RPMI7951 (cell line): ENCODE measurements at places on chromosomes 3 and 15. TPM values are rescaled to one million over a fixed set of nuclear protein-coding genes. Genes with fewer than 3 reads are reported as not detected.

DNA sequence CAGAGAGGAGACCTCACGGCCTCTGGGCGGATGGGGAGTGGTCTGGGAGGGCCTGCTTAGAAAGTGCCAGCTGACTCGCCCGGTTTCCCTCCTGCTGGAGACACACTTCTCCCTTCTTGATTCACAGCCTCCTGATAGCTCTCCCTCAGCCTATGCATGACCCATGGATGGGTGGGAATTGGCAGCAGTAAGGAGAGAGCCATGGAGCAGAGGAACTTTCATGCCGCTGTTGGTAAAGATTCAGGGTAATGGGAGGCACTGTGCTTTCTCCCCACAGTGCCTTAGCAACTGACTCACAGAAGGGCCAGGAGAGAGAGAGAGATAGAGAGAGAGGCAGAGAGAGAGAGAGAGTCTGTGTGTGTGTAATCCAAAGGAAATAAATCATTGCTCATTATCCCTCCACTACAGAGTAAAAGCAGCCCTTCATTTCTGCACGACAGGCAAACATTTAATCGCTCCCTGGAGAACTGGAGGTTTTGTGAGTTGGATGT is 82.8 kb downstream of the SEMA5B start:
- DNase-seq = no peak

GRCh38 chr15:49406352-49407118 is 16.5 kb upstream of the FGF7 start:
- DNase-seq = no peak

GRCh38 chr15:45230245-45230965 is 21.6 kb upstream of the SLC28A2 start:
- no peak for DNase-seq

DNA sequence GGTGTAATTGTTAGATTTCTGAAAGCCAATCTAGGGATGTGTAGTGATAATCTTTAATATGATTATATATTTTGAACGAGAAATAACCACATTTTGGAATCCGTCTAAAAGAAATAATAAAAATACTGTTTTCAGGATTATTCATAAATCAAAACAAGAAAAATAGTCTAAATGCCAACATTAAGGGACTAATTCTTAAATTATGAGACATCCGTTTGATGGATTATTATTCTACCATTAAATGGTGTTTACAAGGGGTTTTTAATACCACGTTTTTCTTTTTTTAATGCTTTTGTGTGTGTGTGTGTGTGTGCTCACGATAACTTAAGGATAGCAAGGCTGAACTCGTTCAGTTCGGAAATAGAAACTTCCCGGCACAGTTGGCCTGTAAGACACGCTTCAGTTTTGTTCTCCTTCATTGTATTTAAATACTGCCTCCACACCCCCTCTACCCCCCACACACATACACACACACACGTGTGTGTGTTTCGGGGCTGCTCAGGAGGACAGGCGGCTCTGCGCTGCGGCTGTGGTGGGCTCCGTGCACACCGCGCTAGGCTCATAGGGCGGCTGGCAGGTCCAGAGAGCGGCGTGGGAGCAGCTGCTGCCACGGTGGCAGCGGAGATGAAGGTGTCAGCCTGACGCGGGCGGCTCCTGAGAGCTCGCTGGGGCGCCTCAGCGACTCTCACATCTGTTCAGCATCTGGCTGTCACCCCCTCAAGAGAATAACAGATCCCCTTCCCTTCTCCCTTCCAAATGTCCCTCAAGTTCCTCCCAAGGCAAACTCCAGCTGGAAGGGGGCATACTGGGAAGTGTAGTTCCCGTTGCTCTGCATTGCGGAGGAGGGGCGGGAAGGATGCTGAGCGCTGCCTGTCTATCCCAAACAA is 23.0 kb upstream of the ANP32A start:
- DNase-seq = peak; percentile 21

DNA sequence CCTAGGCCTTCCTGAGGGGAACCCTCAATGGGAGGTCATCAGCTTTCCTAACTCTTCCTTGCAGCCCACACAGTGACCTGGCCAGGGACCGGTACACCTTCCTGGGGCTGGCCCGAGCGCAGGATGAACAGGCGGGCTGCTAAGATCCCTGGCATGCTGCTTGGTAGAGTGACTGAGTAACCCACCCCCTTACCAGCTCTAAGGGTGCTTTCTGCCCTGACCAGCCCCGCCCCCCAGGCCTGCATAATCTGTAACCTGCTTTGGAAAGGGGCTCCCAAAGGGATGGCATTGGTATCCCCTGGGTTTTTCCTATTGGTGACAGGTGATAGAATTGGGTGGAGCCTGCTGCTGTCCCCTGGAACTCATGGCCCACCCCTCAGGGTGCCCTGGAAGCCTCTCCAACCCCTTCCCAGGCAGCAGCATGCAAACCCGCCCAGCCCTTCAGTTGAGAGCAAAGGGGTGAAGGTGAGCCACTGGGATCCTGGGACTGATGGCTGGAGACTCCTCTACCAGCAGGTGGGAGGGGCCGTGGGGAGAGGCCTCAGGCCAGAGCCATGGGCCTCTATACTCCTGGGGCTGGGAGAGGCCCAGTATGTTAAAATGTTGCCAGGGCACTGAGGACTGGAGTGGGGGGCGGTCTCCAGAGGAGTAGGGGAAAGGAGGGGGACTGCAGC is 11.1 kb upstream of the KIF7 start:
- DNase-seq = no peak

GRCh38 chr15:34644851-34645250 is 61.4 kb upstream of the GOLGA8B start:
- DNase-seq = peak; percentile 58

- no peak for DNase-seq
Measured at GRCh38 chr3:129106320-129106719, 15.3 kb downstream of the RAB43 start.

GRCh38 chr3:36405190-36405589 is 24.9 kb downstream of the STAC start:
- no peak for DNase-seq

DNA sequence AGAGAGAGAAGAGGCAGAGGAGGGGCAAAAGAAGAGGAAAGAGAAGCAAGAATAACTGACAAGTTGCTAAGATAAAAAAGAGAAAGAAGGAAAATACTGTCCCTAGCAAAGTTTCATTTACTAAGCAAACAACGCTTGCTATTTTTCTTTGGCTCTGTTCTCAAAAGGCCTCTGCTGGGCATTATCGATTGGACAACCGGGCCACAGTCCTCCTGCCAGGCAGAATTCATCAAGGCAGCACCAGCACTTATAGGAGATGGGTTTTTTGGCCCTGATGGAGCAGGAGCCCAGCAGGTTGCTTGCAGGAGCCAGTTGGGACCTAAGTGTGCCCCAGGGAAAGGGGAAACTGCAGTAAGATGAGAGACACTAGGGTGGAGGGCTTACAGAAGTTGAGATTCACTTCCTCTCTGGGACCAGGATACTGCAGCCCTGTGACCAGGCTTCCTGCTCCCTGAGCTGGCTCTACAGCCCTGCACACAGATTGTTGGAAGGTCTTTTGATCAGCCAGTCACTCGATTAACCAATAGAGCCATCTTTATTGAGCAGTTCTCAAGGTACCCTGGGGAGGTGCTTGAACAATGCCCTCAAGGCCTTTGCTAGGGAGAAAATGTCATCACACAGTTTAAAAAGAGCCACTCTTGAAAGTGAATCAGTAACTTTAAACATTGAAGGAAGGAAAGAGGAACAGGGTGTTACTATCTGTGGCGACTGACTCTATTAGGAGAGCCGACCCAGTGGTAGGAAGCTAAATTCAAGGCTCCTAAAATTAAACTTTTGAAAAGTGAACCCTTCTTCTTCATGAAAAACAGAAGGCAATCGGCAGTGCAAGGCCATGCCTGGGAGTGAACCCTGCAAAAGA is 28.8 kb upstream of the GLCE start:
- no peak for DNase-seq

DNA sequence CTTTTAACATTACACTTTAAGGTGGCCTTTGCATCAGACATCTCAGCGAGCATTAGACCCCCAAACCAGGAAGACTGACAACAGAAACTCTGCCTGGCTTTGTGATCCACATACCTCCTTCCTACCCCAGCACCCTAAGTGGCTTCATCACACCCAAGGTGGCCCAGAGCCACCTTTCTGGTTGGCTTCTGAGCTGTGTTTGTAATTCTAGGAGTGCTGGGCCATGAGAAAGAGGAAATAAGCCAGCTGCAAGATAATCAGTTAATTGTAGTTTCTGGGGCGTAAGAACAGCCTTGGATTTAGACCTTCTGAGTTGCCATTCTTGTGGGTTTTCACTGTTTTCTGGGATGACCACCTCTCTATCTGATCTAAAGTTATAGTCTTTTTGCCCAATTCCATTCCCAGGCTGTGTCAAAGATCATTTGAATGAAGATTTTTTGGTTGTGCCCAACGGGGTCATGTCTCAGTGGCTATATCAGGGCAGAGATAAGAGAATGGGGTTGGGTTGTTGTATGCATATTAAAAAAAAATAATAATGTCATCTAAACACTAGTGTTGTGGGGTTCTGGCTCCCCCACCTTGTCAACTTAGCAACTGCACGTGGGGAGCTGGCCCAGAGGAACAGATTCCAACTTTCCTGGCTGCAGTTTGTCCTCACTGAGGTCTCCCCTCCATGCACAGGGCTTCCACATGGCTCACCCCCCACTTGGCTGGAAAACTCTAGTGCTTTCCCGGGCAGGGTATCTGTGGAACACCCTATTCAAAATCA is 234.8 kb upstream of the WNT5A start:
- peak; percentile 46 for DNase-seq

DNA sequence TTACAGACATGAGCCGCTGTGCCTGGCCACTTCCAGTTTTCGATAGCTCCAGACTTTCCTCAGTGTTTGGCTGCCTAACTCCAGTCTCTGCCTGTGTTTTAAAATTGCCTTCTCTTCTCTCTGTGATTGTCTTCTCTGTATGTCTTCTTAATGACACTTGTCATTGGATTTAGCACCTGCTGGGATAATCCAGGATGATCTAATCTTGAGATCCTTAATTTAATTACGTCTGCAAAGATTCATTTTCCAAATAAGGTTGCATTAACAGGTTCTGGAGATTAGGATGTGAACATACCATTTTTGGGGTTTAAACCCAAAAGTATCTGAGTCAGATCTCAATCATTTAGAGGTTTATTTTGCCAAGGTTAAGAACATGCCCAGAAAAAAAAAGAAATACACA is 222.2 kb upstream of the PDZRN3 start:
- no peak for DNase-seq

GRCh38 chr3:81302045-81302444 is 459.4 kb downstream of the GBE1 start:
- peak; percentile 27 for DNase-seq

GRCh38 chr15:79849789-79850188 is 47.0 kb downstream of the MTHFS start:
- peak; percentile 38 for DNase-seq

DNA sequence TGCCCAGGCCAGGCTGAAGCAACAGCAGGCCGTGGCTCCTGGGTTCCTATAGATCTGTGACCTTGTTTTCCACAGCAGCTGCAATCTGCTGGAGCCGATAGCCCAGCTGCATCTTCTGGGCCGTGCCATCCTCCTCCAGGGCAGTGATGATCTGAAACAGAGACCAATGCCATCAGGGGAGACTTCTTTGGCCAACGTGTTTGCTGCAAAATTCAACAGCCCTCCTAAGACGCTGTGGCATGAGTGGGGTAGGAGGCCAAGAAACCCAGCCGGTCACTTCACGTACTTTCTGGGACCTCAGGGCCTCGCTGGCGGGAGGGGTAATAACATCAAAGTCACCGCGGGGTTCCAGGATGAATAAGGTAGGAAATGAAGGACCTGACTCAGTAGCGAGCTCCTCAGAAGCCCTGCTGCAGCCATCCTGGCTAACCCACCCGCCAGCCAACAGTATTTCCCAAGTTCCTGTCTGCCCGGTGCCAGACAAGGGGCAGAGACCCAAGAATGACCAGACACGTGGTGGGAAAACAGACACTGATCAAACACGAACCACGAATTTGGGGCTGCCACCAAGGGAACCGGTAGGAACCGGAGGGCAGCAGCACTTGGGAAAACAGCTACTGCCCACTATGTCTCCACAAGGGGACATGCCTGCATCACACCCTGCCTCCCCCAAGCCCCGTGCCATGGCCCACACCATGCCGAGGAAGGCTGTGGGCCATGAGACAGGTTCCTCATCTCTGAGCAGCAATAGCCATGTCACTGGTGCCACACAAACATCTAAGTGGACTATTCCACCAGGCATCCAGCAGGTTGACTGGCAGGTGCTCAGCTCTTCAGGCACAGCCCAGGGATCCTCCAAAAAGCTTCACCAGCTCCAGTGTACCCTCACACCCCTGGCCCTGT is 25.2 kb downstream of the PLXNB1 start:
- no peak for DNase-seq

DNA sequence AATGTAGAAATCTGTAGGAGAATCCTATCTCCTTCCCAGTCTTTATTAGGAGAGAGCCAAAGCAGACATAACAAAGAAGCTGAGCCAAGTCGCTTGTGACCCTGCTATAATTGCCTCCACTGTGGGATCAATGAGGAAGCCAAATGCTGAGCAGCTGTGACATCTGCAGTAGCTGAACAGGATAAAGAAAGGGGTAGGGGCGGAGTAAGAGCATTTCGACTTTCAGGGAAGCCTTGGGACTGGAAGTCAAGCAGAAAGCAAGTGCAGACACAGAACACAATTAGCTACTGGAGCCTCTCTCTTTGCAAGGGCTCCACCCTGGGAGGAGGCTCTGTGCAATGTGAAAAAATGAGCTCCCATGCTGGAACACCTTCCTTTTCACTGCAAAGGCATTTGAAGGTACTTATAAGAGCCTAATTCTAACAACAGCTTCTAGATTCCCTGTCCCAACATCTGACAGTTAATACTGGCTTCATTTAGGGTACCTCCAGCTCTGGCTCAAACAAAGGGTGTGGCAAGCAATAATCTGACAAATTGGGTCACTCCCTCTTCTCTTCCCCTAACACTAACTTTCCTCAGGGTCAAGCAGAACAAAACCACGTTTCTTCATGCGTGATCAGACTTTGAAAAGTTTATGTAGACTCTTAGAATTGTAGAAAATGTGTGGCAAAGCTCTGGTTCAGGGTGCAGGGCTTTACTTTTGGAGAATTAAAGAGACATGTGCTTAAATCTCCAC is 166.4 kb downstream of the CADPS start:
- DNase-seq = no peak

- DNase-seq = no peak
Measured at GRCh38 chr3:71066356-71066755, 517.2 kb downstream of the FOXP1 start.

- peak; percentile 13 for DNase-seq
Measured at GRCh38 chr3:107630779-107631178, 108.0 kb downstream of the BBX start.

The ARF4 gene
- 475 and 554 TPM in 2 replicates for total RNA-seq

The TRAIP gene
- total RNA-seq = 13.5 and 15.0 TPM in 2 replicates

The SLC6A1 gene
- not detected in 2 replicates for total RNA-seq

The CAPN3 gene
- not detected in 2 replicates for total RNA-seq

The ALS2CL gene
- 0.59 and 1.2 TPM in 2 replicates for total RNA-seq

The TLR9 gene
- total RNA-seq = not detected in 2 replicates

The CEP19 gene
- 9.4 and 11.2 TPM in 2 replicates for total RNA-seq

The MME gene
- 73.8 and 77.4 TPM in 2 replicates for total RNA-seq

The SERP1 gene
- total RNA-seq = 178 and 187 TPM in 2 replicates

The PAK6 gene
- 7.9 and 9.5 TPM in 2 replicates for total RNA-seq

The SNX1 gene
- total RNA-seq = 45.5 and 49.6 TPM in 2 replicates

The SNX22 gene
- total RNA-seq = 0.12 and 0.29 TPM in 2 replicates

The SCAP gene
- total RNA-seq = 37.4 and 44.1 TPM in 2 replicates

The CLDN16 gene
- not detected in 2 replicates for total RNA-seq
